Activated CD4-positive, alpha-beta T cell treated with anti-CD3 and anti-CD28 coated beads, Interleukin-2, amount 10 ng/mL, durations not matched to agents 24 days and 14 days (primary cell): ENCODE measurements at places on chromosomes 5 and 9. TPM values are rescaled to one million over a fixed set of nuclear protein-coding genes. Genes with fewer than 3 reads are reported as not detected.

Gene FAM221B
- total RNA-seq: not detected in 2 replicates

Gene ABLIM3
- total RNA-seq: not detected in 2 replicates

GRCh38 chr5:7638456-7638855, 212.5 kb downstream of the CFAP90 start:
- no peaks in the 10 kb centered on the region for H3K27me3 ChIP-seq
- no peak overlapping the region for H3K27ac ChIP-seq
- no peak overlapping the region for H3K4me3 ChIP-seq
- H3K4me1 ChIP-seq: no peaks in the 10 kb centered on the region
- no peak for DNase-seq

DNA sequence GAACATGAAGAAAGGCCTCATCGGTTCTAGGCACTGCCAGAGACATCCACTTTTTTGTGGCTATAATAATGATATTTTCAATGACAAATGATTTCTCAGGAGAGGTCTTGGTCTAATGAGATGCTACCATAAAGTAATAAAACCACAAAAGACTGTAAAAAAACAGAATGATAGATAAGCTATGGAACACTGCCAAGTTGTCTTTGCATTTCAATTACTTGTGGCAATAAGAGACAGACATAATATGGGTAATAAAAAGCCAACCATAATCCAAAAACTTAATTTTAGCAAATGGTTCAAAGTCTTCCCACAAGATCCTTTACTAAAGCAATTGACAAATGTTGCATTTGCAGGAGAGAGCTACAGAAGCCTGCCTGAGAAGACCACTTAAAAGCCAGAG, 292.5 kb downstream of the ATPSCKMT start:
- DNase-seq: no peak
- no peaks in the 10 kb centered on the region for H3K27me3 ChIP-seq
- H3K36me3 ChIP-seq: no peaks in the 10 kb centered on the region
- H3K4me3 ChIP-seq: no peak overlapping the region
- H3K27ac ChIP-seq: no peak overlapping the region
- no peaks in the 10 kb centered on the region for H3K4me1 ChIP-seq

Gene KCNV2
- not detected in 2 replicates for total RNA-seq

- DNase-seq: no peak
- H3K36me3 ChIP-seq: peaks cover 7% of the 10 kb centered on the region
- no peaks in the 10 kb centered on the region for H3K27me3 ChIP-seq
- H3K27ac ChIP-seq: peak overlapping the region; percentile 99
- peak overlapping the region; percentile 88 for H3K4me3 ChIP-seq
- H3K4me1 ChIP-seq: peaks cover 47% of the 10 kb centered on the region
Measured at GRCh38 chr9:127904561-127905003, 5.2 kb upstream of the ST6GALNAC6 start.

- H3K4me3 ChIP-seq: no peak overlapping the region
- no peak for DNase-seq
- H3K4me1 ChIP-seq: peaks cover 3% of the 10 kb centered on the region
- H3K36me3 ChIP-seq: peaks cover 2% of the 10 kb centered on the region
Measured at GRCh38 chr9:76166526-76166925, 227.7 kb downstream of the RFK start.

- no peaks in the 10 kb centered on the region for H3K36me3 ChIP-seq
- DNase-seq: no peak
- no peak overlapping the region for H3K27ac ChIP-seq
- no peaks in the 10 kb centered on the region for H3K27me3 ChIP-seq
Measured at GRCh38 chr9:90547896-90548295, 94.7 kb downstream of the DIRAS2 start.

Gene OR1L8
- not detected in 2 replicates for total RNA-seq

DNA sequence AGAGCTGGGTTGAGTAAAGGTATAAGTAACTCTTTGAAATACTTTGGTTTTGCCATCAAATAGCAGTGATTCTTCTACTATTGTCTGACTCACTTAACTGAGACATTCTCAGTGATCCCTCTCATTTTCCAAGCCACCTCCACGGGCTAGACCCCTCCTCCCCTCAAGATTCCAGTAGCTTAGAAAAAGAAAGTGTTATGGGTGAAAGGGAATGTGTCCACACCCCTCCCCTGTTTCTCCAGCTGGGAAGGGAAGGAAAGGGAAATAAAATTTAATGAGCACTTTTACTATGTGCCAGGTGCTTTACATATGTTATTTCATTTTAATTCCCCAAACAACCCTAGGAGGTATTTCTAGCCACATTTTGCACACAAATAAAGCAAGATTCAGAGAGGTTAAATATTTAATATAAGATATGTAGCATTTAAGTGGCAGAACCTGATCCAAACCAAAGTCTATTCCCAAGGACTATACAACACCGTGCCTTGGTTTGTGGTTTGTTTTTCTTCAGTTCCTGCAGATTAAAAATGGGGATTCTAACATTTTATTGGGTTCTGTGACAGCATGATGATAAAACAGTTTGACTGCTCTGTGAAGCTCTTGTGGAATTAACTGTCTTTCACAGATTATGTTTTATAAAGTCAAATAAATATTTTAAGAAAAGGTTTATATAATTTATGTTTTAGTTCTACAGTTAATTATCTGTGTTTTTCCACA, 135.9 kb downstream of the ZSWIM6 start:
- H3K27me3 ChIP-seq: no peaks in the 10 kb centered on the region
- H3K4me1 ChIP-seq: peaks cover 4% of the 10 kb centered on the region
- no peak overlapping the region for H3K4me3 ChIP-seq
- H3K27ac ChIP-seq: no peak overlapping the region
- no peaks in the 10 kb centered on the region for H3K36me3 ChIP-seq

DNA sequence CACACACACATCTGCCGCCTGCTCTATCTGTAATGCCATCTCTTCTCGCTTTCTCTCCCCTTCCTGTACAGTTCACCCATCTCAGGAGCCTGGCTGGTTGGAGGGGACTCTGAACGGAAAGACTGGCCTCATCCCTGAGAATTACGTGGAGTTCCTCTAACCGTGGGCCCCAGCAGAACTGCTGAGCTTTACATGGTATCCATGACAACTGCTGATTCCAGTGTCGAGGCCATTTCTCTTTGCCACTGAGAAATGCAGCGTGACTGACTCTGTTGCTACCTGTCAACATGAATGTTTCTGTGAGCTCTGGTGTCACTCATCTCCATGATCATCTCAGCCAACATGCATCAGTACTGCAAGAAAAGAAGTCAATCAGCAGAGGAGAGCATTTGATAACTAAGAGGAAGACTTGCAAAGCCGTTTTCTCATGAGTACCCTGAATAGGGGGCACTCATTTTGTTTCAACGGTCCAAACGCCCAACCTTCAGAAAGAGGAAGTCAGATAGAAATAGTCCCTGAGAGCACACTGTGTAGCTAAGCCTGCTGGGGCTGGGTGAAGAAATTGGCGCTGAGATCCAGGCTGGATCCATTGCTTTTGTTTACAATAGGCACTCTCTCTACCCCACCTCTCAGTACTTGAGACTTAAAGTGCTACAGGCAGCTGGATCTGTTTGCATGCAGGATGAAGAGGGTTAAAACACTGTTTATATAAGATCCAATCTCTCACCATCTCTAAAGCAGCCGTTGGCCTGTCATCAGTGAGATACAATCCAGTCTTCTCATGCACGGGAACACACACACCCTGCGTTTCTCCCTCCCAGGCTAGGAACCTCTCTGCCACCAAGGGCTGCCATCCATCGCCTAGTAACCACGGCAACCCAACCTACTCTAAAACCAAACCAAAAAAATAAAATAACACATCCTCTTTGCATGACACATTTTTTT, 180.9 kb downstream of the NR3C1 start:
- H3K4me3 ChIP-seq: peak overlapping the region; percentile 71
- peak; percentile 87 for DNase-seq
- H3K27me3 ChIP-seq: no peaks in the 10 kb centered on the region
- H3K27ac ChIP-seq: peak overlapping the region; percentile 95
- H3K4me1 ChIP-seq: peaks cover 56% of the 10 kb centered on the region

Gene MCIDAS
- total RNA-seq: not detected in 2 replicates

- no peaks in the 10 kb centered on the region for H3K36me3 ChIP-seq
- DNase-seq: no peak
- no peak overlapping the region for H3K4me3 ChIP-seq
- H3K4me1 ChIP-seq: no peaks in the 10 kb centered on the region
- H3K27me3 ChIP-seq: no peaks in the 10 kb centered on the region
Measured at GRCh38 chr5:90092734-90093133, 316.8 kb downstream of the CETN3 start.

Gene FOXD4L6
- not detected in 2 replicates for total RNA-seq

DNA sequence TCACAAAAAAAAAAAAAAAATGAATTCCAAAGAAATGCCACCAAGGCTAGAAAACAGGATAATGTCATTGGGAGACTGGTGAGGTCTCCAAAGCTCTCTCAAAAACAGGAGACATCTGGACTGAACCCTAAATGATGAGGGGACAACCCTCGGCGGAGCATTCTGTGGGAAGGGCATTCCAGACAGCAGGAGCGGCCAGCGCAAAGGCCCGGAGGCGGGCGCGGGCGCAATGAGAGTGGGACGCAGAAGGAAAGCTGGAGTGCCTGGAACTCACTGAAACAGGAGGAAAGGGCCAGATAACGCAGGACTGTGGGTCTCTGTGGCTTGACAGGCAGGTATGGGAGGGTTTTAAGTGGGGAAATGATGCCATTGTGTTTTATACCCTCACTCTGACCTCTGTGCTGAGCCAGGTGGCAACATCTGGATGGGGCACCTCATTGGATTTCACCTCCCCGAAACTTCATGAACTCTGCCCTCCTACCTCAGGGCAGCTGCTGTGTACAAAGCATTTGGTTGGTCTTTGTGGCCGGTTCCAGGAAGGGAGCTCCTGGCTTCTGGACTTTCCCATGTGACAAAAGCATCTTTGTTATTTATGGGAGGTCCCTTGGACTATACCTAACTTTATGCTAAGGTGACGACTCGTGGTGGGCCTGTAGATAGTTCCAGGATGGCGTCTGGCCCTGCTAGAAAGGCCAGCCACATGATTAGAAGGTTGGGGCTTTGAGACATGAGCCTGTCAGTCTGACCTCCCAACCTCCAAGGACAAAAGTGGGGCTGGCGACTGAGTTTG, 11.5 kb upstream of the MAPK9 start:
- no peaks in the 10 kb centered on the region for H3K4me1 ChIP-seq
- DNase-seq: no peak
- H3K27ac ChIP-seq: no peak overlapping the region
- H3K36me3 ChIP-seq: no peaks in the 10 kb centered on the region
- no peak overlapping the region for H3K4me3 ChIP-seq
- no peaks in the 10 kb centered on the region for H3K27me3 ChIP-seq

GRCh38 chr9:135046739-135047350, 40.6 kb upstream of the OLFM1 start:
- no peak overlapping the region for H3K4me3 ChIP-seq
- H3K4me1 ChIP-seq: peaks cover 2% of the 10 kb centered on the region
- no peak for DNase-seq
- no peaks in the 10 kb centered on the region for H3K27me3 ChIP-seq

DNA sequence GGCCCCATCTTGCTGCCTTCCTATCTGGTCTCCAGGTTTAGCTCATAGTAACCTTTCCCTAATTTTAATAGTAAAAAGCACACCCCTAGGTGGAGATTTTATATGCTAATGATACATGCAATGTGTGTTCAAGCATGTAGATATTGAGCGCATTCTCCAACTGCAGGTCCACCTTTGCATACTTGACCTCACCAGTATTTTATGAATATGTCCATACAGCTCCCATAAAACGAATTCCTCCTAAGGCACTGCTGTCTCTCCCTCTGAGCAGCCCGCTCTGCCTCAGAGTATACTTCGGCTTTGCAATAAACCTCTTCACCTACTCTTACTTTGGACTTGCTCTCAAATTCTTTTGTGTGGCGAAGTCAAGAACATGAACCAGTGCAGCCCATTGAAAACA, 153.3 kb downstream of the RAB3C start:
- no peak overlapping the region for H3K27ac ChIP-seq
- H3K4me3 ChIP-seq: no peak overlapping the region
- H3K27me3 ChIP-seq: peaks cover 4% of the 10 kb centered on the region
- no peaks in the 10 kb centered on the region for H3K4me1 ChIP-seq

DNA sequence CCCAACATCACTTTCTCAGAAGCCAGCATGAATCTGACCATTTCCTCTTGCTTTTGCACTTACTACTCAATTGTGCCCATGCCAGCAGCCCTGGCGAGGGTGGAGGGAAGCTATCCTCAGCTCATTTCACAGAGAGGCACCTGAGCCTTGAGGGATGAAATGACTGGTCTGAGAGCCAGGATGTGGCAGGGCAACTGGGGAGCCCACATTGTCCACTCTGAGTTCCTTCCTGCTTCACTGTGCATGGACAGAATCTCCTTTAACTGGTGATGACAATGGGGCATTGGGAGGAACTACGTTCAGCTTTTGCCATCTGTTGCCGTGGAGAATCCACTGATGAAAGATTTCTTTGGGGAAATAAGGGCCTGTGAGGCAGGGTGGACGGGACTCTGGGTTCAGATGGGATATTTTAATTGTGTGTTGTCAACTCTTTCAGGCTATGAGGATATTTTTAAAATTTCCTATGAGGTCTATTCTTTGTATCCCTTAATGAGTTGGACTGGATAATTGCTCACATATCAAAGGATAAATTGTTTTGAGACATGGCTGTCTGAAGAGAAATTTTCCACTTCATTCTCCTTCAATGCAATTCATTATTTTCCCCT, 78.3 kb downstream of the TNC start:
- no peak overlapping the region for H3K4me3 ChIP-seq
- H3K27ac ChIP-seq: no peak overlapping the region
- H3K27me3 ChIP-seq: peaks cover 9% of the 10 kb centered on the region
- peaks cover 42% of the 10 kb centered on the region for H3K4me1 ChIP-seq
- H3K36me3 ChIP-seq: peaks cover 2% of the 10 kb centered on the region

DNA sequence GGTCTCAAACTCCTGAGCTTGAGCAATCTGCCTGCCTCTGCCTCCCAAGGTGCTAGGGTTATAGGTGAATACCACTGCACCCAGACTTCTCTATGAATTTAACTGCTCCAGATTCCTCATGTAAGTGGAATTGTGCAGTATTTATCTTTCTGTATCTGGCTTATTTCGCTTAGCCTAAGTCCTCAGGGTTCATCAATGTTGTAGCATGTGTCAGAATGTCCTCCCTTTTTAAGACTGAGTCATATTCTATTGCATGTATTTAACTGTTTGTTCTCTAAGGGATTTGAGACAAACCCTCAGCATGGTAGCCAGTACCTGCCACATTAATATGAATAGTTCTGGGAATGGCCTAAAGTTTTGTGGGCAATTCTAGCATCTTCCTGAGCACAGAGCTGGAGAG, 53.9 kb upstream of the TUT7 start:
- DNase-seq: peak; percentile 35
- H3K4me1 ChIP-seq: peaks cover 9% of the 10 kb centered on the region
- H3K36me3 ChIP-seq: no peaks in the 10 kb centered on the region
- no peak overlapping the region for H3K27ac ChIP-seq
- H3K4me3 ChIP-seq: no peak overlapping the region
- peaks cover 6% of the 10 kb centered on the region for H3K27me3 ChIP-seq

GRCh38 chr5:180959661-180960060, 29.0 kb upstream of the BTNL3 start:
- H3K27ac ChIP-seq: no peak overlapping the region
- H3K36me3 ChIP-seq: no peaks in the 10 kb centered on the region
- no peak overlapping the region for H3K4me3 ChIP-seq
- peaks cover 7% of the 10 kb centered on the region for H3K4me1 ChIP-seq
- peaks cover 4% of the 10 kb centered on the region for H3K27me3 ChIP-seq

Gene ANGPTL2
- not detected in 2 replicates for total RNA-seq
